ENCODE measurements at places on chromosomes 7 and 10.

GRCh38 chr7:142867398-142868187, 12.7 kb downstream of the EPHB6 start:
- DNase-seq, result no peak

DNA sequence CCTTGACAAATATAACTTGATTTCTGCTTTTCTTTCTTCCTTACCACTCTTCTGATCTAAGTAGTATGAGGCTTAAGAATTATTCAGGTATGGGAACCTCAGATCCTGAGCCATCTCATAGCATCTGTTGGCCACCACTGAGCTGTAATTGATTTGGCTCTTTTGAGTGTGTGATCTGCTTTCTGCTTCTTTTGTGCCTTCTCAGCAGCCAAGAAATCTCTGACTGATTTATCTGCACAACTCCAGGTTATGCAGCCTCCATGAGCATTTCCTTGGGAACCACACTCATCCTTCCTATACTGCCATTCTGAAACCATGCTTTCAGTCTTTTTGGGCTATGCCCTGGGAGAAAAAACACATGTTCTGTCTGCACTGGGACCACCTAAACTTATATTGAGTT, 178.0 kb upstream of the FAM3C start:
- no peak for DNase-seq

DNA sequence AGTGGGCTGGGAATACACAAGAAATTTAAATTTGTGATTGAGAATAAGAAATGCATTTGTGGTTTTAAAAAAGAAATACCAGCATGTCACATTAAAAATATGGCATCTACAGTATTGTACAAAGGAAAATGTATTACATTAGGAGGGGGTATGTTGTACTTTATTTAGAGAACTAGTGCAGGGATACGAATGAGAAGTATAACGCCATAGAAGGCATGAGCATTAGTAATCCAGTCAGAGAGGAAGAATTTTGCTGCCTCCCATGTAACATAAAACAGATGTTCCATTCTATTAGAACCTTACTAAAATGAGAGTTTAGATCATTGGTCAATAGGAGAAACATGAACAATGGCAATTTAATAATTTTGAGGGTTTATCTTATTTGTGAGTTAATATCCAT, 182.2 kb downstream of the ADK start:
- no peak for DNase-seq

- DNase-seq, result no peak
These were observed 113.5 kb downstream of the LARP4B start for GRCh38 chr10:818010-818409.

DNA sequence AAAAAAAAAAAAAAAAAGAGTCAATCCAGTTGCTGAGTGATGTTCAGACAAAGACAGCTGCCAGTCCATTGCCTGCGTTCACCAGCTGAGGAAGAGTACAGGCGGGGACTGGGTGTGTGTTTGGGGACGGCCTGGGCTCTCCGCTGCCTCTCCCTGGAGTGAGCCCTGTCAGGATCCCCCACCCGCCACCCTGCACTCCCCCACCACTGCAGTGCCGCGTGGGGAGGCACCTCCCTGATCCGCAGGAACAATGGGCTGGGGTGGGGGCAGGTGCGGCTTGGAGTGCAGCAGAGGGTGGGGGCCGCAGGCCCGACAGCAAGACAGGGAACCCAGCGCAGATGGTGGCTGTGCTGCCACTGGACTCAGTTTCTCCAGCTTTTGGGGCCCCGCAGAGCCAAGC, 1.4 kb downstream of the HSPA12A start:
- no peak for DNase-seq

GRCh38 chr7:134140889-134141867, 14.0 kb downstream of the LRGUK start:
- DNase-seq, result peak; percentile 80

DNA sequence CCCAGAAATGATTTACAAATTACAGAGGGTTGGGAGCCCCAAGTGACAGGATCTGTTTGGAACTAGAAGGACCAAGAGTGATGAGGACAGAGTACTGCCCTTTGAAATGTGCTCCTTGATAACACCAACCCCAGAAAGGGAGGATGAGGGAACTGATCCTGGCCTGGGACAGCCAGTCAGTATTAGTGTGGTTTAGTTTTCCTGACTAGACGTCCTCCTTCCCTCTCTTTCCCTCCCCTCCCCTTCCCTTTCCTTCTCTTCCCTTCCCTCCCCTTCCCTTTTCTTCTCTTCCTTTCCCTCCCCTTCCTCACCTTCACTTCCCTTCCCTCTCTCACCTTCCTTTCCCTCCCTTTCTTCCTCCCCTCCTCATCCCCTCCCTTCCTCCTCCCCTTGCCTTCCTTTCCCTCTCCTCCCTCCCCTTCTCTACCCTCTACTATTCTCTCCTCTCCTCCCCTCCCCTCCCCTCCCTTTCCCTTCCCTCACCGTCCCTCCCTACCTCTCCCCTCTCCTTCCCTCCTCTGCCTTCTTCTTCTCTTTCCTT, 31.0 kb upstream of the BICC1 start:
- no peak for DNase-seq

GRCh38 chr7:139726485-139726869, 51.3 kb downstream of the HIPK2 start:
- no peak for DNase-seq

GRCh38 chr7:101012931-101013330, 7.0 kb upstream of the MUC17 start:
- no peak for DNase-seq

DNA sequence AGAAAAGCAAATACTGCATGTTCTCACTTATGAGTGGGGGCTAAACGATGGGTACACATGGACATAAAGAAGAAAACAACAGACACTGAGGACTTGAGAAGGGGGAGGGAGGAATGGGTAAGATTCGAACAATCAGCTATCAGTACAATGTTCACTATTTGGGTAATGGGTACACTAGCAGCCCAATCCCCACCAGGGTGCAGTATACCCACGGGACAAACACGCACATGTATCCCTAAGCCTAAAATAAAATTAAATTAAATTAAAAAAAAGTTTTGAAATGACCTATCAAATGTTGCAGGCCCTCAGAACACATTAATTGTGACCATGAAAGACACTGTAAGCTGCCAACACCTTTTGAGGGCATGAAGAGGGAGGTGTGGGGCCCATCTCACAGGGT, 316.0 kb downstream of the WDR37 start:
- no peak for DNase-seq

DNA sequence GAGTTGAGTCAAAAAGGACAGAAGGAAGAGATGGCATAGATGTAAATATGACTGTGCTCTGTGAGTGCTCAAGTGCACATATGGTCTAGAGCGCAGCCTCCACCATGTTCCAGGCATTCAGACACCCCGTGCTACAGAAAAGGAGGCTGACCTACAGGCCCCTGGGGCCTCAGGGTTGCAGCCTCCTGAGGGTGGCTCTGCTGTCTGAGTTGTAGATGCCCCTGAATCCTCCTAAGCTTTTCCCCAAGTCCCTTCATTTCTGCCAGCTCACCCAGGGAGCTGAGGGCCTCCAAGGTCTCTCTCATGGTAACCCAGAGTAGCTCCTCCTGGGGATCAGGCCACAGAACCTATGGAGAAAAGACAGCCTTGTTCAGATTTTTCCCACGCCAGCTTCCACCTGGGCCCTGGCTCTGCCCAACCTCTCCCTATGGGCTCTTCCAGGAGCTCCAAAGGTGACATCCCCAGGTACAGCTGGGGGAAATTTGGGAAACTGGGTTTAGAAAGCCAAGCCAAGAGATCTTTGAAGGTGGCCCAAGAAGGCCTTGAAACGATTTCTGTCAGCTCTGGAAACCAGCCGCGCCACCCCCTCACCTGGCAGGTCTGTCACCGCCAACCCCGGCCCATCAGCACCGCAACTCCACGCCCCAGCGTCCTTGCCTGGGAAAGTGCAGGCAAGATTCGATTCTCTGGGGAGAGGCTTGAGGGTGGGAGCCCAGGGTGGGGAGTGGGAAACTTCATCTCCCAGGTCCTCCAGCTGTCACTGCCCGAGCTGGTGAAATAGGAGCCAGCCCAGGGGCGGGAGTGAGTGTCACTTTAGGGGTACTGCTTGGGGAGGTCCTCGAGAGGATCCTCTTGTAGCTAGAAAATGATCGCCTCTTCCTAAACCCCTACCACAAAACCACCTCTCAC, 2.4 kb downstream of the ZNF467 start:
- no peak for DNase-seq

GRCh38 chr10:103448746-103449145, 3.4 kb downstream of the CALHM2 start:
- DNase-seq, result no peak

- no peak for DNase-seq
These were observed 142.7 kb downstream of the TRIL start for GRCh38 chr7:28815369-28815927.

DNA sequence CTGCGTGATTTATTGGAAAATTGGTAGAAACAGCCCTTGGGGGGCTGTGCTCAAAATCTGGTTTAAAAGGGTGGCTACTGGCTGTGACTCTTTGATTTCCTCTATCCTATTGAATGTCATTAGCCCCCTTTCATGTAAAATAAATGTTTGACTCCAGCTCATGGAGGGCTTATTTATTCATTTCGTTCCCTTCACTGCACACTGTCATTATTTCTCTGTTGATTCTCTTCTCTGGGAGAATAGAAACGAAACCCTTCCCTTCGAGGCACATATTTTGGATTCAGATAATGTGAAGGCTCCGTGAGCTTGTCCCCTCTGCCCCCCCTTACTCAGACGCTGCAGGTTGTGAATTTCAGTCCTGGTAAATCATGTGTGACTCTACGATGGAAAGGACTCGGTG, 203.9 kb upstream of the GPR26 start:
- no peak for DNase-seq

DNA sequence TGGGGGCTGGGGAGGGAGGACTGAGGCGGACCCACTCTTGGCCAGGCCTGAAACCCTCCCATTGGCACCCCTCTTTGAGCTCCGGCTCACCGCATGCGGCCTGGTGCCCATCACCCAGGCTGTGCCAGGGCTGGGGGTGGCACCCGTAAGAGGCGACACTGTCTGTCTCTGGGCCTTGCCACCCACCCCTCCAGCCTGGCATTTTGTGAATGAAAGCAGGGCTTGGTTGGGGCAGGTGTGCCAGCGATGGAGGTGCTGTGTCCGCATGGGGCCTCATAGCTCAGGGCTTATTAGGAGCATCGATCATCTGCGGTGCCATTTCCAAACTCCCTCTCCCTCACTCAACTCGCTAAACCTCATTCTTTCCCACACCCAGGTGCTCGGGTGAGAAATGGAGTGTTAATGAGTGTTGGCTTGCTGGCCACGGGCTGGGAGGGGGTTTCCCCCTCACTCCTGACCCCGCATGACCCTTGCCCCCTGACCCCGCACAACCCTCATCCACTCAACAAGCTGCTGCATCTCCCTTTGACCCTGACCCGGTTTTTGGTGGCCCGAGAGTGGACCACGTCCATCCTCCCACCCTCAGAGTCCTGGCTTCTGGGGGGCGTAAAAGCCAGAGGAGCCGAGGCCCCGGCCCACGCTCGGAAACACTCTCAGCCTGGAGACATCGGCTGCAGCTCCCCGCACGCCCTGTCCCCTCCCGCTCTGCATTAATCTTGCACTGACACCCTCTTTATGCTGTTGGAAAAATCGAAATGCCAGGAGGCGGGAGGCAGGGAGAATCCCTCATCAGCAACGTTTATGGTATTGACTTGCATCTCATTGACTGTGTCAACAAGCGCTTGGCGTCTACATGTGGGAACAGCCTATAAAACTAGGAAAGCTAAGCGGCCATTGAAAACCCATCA, 161.2 kb downstream of the DNAJB6 start:
- DNase-seq, result no peak

GRCh38 chr10:11760861-11761260, 18.7 kb downstream of the ECHDC3 start:
- no peak for DNase-seq

- no peak for DNase-seq
These were observed 38.8 kb upstream of the CACUL1 start for GRCh38 chr10:118793545-118793944.

DNA sequence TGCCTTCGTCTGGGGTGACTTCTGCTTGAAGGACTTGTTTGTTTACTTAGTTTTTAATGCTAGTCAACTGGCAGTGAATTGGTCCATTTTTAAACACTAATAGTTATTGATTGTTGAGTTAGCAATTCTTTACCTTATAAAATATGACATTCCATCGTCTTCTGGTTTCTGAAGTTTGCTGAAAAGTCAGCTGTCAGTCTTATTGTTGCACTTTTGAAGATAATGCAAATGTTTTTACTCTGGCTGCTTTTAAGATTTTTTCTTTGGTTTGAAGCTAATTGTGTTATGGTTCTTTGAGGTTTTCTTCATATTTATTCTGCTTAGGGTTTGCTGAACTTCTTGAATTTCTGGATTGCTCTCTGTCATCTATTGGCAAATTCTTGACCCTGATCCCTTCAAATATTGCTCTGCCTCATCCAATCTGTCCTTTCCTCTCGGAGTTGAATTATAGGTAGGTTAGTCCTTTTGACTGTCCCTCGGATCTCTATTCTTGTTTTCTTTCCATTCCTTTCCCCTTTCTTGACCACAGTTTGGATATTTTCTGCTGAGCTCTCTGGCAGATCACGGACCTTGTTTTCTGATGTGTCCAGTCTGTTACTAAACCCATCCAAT, 24.2 kb downstream of the MGMT start:
- no peak for DNase-seq

DNA sequence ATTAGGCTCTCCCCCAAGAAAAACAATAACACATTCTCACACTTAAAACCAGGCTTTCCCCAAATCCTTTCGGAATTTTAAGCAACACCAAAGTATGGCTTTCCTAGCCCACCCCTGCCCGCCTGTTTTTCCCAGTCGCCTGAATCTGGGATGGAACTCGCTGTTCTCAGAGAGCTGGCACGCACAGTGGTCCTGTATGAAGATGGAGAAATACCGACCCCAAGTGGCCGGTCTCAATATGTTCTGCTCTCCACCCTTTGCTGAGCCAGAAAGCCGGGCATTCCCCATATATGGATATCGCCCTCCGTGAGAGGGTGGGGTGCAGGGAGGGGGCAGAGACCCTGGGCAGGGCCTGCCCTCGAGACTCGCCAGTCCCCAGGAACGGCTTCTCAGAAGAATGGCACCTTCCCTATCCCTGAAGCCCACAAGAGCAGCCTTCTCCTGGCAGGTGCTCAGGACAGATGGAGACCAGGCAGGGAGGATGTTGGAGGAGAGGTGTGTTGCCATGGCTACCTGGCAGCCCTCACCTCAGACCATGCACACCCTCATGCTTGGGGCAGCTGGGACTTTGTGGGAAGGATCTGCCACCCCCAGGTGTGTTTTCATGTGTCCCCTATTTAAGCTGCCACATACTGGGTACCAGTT, 3.4 kb downstream of the TACR2 start:
- peak; percentile 72 for DNase-seq

DNA sequence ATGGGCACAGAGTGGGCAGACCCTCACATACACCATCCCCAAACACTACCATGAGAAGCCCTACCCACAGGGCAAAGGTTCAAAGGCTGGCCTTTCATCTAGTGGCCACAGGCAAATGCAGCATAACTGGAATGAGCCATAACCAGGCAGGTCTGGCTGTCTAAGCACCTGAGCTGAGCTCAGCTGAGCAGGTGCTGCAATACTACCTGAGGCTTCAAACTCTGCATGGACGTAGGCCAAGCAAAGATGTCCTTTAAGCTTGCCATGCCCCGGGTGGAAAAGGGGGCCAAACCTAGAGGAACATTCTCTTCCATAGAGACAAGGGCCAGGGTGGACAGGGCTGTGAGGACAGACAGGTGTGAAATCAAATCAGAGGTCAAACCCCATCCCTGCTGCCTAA, 65.3 kb upstream of the CAMK2B start:
- no peak for DNase-seq
